NCI-H1105 (cell line): ENCODE measurements at places on chromosomes 5 and 9.

- peak; percentile 32 for DNase-seq
Measured at GRCh38 chr5:59380350-59380951, 513.1 kb downstream of the PDE4D start.

DNA sequence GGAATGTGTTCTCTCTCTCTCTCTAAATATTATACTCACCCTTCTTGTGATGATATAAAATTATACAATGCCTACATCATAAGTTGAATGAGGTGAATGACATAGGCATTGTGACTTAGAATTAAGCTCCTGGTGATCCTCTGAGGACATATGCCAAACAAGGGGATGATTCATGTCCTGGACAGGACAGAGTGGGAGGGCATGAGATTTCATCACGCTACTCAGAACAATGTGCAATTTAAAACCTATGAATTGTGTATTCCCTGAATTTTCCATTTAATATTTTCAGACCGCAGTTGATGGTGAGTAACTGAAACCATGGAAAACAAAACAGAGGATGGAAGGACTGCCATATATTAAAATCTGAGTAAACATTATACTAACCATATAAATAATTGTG lies 782.2 kb upstream of the NUDT12 start:
- no peak for DNase-seq

DNA sequence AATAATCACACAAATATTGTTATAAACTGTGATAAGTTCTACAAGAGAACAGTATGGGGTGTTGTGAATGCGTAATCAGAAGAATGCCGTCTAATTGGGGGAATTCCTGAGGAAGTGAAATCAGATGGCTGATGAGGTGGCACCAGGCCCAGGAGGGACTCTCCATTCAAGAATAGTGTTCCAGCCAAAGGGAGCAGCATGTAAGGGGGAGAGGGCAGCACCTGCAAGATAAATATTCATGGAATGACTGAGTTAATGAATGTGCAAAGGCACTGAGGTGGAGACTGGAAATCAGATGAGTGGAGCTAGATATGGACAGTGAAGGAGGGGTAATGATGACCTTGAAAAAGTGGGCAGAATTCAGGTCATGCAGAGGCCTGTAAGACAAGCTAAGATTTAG lies 250.6 kb downstream of the ARRDC3 start:
- DNase-seq = no peak

GRCh38 chr5:55187370-55187769 lies 14.4 kb upstream of the CDC20B start:
- peak; percentile 28 for DNase-seq

- no peak for DNase-seq
Measured at GRCh38 chr5:134248256-134248655, 22.4 kb upstream of the PPP2CA start.
